ENCODE measurements at places on chromosomes 3 and 15.

DNA sequence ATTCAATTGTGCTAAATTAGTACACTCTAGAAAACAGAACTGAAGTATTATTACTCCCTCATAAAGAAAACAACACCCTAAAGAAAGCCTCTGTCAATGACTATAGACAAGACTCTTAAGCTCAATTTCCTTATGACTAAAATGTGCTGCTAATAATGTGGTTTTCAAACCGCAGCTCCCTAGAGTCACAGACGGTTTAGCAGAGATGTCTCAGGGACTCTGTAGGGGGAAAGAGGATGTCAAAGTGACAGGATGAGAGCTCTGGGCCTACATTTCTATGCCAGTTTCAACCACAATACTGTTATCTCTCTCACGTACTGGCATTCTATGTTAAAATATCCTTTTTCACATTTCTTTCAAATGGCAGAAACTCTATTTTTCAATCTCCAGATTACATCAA is 37.6 kb upstream of the WDR49 start:
- no peak for DNase-seq

- no peak for DNase-seq
These were observed 28.6 kb downstream of the ABTB1 start for GRCh38 chr3:127701280-127701911.

- no peak for DNase-seq
These were observed 288.8 kb downstream of the CNTN6 start for GRCh38 chr3:1381647-1382036.

GRCh38 chr3:128610451-128611070 is 40.1 kb downstream of the RPN1 start:
- no peak for DNase-seq

- DNase-seq = no peak
These were observed 235.3 kb downstream of the KCNMB2 start for GRCh38 chr3:178771511-178771910.

All from GF-D8 (cell line).